ENCODE measurements at places on chromosomes 1 and 21.
A peak's percentile ranks its signal among the peaks of the same experiment; 100 is the strongest.

- DNase-seq = no peak
These were observed 744 bp downstream of the ZNF670 start for GRCh38 chr1:247077876-247078257.

GRCh38 chr1:161989108-161989507 is 34.6 kb downstream of the OLFML2B start:
- DNase-seq = no peak

DNA sequence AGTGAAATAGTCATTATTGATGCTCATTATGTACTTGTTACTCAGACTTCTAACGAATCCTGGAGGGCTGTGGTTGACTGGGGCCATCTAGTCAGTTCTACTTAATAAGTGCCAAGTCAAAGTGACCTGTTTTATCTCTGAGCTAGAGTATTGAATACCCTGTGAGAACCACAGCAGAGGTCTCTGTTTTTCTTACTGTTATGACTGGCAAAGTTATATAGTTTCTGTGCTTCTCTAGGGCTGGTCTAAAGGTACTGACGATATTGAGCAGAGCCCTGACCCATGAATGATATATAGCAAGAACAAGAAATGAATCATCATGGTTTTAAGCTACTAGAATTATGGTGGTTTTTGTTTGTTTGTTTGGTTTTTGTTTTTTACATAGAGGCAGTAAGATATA is 555.8 kb downstream of the PLA2G4A start:
- DNase-seq = no peak

DNA sequence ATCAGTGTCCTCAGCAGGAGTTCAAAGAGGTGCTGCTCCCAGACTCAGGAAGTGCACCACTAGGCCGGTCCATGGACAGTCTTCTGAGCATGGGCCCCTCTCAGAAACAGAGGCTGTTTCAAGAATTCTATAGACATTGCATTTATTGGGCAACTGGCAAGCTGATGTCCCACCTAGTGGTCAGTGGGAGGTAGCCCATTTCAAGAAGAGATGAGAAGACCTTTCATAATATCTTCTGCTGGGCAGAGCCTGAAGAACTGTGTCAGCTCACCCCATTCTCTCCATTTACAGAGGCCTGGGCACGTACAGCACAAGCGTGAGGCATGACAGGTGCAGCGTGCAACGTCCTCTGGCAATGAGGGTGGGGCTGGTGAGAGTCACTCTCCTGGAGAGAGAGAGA is 216.0 kb downstream of the DYRK1A start:
- peak; percentile 61 for DNase-seq

- DNase-seq = no peak
These were observed 5.6 kb downstream of the USP25 start for GRCh38 chr21:15735409-15735808.

GRCh38 chr21:25457946-25458345 is 149.3 kb downstream of the MRPL39 start:
- no peak for DNase-seq

DNA sequence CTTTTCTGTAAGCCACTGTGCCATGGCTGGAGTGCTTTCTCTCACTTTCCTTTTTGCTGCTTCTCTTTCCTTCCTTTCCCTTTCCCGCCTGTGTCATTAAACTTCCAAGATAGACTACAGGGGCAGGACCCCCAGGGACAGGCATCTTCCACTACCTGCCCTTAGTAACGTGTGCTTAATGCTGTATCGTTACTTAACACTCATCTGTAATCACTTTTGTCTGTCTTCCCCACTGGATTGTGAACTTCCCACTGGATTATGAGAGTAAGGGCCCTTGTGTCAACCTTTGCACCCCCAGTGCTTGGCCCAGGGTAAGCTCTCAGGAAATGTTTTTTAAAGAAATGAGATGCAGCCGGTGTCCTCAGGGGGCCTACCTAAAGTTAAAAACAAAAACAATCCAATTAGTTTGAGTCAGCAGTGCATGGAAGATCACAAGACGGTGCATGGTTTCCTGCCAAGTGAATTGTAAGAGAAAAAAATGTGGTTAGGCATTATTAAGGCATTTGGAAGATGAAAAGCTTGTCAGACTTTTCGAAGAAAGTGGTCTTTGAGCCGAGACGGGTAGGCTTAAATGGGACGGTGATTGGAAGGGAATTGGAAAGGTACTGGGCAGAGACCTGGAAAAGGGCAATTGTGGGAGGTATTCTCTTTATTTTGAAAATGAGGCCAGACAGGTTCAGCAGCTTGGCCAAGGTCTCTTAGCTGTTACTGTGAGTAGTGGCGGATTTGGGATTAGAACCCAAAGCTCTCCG is 958 bp downstream of the LYPLAL1 start:
- DNase-seq = peak; percentile 76

DNA sequence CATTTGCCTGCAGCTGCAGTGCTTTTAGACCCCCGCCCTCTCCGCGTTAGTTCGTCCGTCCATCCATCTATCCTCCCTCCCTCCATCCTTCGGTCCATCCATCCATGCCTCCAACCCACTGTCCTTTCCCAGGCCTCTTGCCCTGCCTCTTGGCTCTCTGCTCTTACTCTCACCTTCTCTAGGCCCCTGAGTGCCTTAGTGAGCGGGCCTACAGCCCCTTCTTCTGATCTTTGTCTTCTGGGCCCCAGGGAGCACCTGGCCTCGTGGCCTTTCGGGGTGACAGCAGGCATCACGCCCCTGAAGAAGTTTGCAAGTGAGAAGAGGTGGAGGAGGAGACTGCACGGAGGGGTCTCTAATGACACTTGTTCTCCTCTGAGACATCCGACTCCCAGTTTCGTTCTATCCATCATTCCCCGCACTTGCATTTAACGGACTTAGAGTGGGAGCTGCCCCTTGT is 842 bp downstream of the ATXN7L2 start:
- no peak for DNase-seq

DNA sequence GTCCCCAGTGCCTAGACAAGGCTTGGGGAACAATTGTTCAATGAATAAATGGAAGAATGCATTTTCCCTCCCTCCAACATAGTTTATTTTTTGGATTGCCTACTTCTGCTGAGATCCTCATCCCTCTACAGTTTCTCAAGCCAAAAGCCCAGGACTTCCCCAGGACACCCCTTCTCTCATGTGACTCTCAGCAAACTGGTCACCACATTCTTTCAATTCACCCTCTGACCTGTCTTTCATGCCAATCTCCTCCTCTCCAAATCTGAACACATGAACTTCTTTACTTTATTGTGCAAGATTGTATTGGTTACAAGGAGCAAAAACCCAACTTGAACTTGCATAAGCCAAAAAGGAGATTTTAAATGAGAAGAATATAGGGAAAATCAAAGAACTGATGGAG is 103.2 kb upstream of the JUN start:
- no peak for DNase-seq

GRCh38 chr1:230550428-230550827 is 91.9 kb upstream of the COG2 start:
- no peak for DNase-seq

DNA sequence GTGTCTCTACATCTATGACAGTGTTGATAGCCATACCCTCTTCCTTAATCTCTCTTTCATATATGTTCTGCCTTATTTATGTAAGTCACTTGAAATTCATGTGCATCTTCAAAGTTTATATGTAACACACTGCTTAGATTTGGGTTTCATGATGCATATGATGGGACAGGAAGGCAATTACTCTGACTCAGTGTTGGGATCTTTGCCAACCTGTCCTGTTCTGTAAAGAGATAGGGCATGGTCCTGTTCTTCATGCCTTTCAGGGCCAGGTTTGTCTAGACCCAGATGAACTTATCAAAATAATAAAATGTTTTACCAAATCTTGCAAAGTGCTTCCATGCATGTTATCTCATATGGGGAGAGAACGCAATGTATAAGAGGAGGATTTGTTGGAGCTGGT is 69.5 kb downstream of the TMPRSS15 start:
- DNase-seq = no peak

- DNase-seq = no peak
These were observed 169.1 kb upstream of the EDN2 start for GRCh38 chr1:41653574-41653973.

DNA sequence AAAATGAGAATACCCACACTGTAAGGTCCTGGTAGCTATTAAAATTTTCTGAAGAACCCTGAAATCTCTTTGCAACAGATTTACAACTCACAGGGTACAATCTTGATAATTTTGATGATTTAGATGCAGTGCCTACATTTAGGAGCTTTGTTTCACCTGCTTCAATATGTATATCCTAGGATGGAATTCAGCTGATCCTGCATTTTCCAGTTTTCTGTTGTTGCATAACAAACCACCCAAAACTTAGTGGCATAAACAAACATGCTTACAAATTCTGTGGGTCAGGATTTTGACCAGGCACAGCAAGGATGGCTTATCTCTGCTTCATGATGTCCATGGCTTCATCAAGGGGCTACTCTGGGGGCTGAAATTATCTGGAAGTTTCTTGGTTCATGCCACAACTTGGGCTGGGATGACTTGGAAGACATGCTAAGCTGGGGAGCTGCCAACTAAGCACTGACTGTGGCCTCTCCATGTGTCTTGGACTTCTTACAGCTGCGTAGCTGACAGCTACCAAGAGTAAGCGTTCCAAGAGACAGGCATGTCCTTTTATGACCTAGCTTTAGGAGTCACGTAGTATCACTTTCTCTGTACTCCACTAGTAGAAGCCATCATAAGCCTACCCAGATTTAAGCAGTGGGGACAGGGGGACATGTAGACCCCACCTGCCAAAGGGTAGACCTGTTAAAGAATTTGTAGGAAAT is 108.5 kb downstream of the CACHD1 start:
- no peak for DNase-seq

DNA sequence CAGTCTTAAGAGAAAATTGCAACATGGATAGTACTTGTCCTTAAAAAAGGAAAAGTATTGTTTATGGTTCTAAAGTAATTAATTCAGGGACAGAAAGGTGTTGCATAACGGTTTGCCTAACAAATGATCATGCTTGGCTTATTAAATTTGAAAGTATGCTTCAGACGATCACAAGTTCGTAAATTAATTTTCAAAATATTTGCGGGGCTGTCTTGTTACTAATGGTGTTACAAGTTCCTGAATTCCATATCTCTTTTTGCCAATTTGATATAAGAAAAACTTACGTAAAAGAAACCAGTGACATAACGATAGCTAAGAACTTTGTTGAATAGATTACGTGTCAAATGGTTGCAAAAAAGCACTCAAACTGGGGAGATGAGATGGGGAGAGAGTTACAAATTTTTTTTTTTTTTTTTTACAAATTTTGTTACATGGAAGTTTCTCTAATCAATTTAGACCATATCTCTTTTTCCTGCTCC is 1.3 kb downstream of the AGO3 start:
- no peak for DNase-seq

GRCh38 chr1:35175098-35175576 is 17.8 kb downstream of the SFPQ start:
- DNase-seq = no peak

GRCh38 chr21:30981403-30981802 is 56.9 kb downstream of the KRTAP19-8 start:
- DNase-seq = no peak

DNA sequence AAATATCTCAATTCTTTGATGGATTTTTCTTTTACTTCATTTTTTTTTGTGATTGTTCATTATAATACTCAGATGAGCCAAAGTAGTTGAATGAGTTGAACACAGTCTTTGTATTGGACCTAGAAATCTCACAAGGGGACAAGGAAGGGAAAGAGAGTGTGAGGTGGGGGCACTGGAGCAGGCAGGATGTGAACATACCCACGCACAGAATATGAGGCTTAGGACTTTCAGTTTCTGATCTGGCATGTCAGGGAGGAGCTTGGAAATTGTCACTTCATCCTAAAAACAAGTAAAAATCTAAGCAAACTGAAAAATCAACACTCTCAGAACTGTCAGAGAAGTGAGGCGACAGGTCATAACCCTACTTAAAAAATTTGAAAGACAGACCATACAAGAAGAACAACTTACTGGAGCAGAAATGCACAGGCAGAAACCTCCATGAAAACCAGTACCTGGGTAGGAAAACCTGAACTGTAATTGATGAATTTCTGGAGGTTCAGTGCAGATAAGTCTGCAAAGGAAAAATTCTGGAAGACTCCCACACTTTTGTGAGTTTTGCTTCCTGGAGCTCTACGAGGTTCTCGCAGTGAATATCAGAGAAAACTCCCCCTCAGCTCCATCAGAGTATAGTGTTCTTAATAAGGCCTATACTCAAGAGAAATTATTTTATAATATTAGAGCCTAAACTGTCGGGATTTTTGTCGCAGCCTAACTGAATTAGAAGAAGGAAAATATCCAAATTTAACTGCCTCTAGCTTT is 3.6 kb upstream of the PTGS2 start:
- no peak for DNase-seq

DNA sequence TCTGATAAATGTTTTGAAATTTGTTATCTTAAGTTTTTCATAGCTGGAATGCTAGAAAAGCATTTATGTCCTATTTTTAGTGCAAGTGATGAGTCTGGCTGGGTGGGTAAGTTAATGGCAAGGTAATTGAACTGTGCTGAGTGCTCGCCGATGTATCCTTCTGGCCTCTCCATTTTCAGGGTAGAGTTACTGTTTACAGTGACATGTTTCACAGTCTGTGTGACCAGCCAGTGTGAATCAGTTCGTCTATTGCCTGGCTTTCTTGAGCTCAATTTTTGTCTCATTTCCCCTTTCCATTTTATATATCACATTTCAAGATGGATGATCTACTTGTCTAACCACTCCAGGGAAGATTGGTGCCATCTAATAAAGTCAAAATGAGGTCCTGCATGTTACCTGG is 44.1 kb downstream of the ITSN1 start:
- DNase-seq = no peak

DNA sequence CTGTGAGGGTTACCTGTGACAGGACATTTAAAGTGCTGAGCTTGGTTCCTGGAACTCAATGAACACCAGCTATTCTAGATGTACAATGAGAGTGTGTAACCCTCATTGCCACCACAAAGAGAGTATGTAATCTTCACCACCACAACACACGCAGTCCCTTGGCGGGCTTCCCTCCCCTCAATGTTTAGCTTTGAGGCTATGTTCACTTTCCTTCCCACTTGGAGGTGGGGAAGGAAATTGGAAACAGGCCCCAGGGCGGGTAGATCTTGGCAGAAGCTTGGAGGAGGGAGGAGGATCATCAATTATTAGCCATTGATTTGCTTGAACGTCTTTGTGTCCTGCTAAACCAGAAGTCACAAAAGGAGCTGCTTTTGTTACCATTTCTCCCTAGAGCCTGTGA is 8.3 kb upstream of the COL16A1 start:
- peak; percentile 34 for DNase-seq

- no peak for DNase-seq
These were observed 71.4 kb downstream of the CDC7 start for GRCh38 chr1:91572044-91572443.

DNA sequence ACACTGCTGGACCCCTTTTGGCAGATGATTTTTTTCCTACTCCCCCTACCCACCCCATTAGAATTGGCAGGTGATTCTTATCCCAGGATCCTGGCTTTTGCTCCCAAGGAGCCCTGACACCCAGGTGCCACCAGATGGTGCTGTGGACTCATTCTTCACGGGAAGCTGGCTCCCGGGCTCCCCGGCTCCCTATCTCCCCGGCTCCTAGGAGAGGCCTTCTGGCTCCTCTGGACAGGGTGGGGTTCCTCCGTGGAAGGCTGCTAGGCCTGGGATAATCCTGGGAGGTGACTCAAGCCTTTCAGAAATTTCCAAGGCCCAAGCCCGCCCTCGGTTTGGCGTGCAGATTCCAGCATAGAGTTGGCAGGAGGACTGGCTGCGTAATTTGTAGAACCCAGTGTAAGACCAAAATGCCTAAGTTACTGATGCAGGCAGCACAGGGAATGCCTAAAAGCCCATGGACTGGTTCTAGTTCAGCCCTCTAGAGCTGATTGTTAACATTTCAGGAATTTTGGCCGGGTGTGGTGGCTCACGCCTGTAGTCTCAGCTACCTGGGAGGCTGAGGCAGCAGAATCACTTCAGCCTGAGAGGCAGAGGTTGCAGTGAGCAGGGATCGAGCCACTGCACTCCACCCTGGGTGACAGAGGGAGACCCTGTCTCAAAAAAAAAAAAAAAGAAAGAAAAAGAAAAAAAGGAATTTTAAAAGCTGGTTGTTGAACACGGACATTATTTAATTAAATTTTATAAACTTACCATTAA is 6.8 kb upstream of the BSDC1 start:
- DNase-seq = peak; percentile 67
